ENCODE measurements at places on chromosomes 13 and 19. TPM values are rescaled to one million over a fixed set of nuclear protein-coding genes. Genes with fewer than 3 reads are reported as not detected.

DNA sequence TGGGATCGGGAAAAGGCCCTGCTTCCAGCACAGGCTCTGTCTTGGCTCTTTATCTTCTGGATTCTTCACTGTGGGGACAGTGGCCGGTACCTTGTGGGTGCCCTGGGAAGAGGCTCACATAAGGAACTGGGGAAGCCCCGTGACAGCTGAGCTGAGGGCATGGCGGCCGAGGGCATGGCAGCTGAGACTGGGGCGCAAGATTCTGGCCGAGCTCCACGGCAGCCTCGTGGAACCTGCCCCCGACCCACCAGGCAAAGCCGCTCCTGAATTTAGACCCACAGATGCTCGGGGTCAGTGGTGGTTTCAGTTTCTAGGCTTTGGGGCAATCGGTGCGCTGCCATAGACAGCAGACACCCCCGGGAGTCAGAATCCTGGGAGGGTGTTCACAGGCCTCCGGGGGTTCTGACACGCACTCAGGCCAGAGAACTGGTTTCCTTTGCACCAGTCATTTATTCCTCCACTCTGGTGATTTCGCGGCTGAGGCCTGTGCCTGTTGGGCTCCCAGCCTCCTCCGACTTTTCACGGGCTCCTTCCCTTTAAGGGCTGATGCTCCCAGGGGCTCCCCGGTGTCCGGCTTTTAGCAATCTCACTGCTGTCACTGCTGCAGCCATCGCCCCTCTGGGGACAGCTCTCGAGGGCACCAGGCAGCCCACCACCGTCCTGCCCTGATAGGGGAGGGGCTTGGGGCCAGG, 117.6 kb downstream of the TEX29 start:
- no peak for DNase-seq

DNA sequence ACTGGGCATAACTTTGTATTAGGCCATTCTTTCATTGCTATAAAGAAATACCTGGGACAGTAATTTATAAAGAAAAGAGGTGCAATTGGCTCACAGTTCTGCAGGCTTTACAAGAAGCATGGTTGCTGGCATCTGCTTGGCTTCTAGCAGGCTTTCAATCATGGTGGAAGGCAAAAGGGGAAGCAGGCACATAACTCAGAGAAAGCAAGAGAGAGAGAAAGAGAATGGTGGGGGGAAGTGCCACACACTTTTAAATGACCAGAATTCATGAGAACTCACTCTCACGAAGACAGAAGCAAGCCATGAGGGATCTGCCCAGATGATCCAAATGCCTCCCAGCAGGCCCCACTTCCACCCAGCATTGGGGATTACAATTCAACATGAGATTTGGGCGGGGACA, 179.7 kb downstream of the SPRY2 start:
- DNase-seq: no peak

GRCh38 chr19:23305555-23305954, 55.4 kb upstream of the ZNF724 start:
- DNase-seq: no peak

- DNase-seq: no peak
Measured at GRCh38 chr19:15656467-15656866, 15.8 kb downstream of the CYP4F3 start.

DNA sequence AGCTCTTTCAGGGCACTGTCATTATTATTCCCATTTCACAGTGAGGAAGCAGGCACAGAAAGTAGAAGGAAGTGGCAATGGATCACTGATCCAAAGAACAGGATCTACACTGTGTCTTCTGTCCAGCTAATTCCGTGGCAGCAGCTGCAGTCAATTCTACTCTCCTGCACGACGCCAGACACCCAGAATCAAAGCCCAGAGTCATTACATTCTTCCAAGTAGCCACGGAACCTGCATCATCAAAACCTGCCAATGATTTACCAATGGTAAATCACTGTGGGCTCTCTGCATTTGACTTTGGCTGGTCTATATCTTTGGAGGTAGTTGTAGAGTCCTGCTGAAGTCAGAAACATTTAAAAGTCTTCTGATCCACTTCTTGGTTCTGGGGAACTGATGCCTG, 767.7 kb downstream of the LIG4 start:
- no peak for DNase-seq

DNA sequence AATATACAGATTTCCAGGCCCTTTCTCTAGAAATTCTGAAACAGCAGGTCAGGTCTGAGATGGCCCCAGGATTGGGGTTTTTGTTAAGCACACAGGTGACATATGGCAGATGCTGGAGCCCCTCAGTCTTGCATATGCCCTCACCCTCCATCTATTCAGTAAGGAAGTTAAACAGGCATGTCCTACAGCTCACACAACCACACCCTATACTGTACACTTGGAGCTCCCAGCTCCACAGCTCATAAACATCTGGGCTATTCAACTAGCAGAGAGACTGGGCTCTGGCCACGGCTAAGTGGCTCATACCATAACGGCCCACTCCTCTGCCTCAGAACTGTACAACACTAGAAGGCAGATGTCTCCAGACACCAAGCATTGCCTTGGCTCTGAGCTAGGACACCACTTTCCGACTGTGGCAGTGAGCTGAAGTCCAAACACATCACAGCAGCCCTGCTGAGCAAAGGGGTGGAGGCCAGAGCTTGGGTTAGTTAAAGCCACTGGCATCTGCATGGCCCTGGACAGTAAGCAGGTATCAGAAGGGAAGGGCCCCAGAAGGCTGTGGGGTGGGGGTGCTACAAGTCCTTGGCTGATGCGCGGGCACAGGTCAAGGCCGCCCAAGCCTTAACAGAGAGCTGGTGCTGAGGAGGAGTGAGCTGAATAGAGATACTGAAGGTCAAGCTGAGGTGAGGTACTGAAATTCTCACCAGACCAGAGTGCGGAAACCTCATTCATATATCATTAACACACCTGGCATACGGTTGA, 79.1 kb downstream of the ABCC4 start:
- no peak for DNase-seq

DNA sequence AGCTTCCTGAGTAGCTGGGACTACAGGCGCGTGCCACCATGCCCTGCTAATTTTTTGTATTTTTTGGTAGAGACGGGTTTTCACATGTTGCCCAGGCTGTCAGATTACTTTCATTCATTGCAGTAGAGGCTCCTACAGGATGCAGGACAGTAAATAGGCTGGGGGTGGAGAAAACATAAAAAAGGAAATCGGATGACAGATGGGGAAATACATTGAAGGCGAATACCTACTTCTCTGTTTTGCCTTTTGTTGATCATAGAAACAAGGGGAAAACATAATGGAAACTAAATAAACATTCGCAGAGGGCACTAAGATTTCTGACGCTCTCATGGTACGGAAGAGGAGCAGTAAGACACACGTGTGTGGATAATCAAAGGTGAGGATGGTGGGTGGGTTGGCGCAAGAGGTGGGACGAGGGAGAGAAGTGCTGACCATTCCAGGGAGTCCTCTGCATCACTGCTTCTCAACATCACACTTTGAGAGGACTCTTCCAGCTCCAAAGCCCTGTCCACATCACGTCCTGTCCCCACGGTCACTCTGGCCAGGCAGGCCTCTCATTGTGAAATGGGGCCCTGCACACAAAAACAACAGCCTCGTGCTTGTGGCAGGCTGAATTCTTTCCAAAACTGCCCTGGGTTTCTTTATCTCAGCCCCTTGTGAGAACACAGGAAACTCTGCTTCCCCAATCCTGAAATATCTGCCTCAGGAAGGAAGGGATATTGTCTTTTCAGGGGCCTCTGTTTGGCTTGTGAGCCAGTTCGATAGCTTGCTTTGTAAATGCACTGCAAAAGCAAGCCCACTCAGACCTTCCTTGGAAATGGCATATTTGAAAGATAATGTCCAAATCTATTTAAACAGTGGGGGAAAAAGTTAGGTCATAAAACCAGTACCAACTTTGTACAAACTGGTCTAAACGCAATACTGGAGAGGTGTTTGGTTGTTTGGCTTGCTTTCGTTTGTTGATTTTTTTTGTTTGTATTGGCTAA, 188.5 kb downstream of the FOXO1 start:
- peak; percentile 88 for DNase-seq

- DNase-seq: peak; percentile 51
Measured at GRCh38 chr19:51158474-51159129, 16.5 kb downstream of the SIGLEC7 start.

DNA sequence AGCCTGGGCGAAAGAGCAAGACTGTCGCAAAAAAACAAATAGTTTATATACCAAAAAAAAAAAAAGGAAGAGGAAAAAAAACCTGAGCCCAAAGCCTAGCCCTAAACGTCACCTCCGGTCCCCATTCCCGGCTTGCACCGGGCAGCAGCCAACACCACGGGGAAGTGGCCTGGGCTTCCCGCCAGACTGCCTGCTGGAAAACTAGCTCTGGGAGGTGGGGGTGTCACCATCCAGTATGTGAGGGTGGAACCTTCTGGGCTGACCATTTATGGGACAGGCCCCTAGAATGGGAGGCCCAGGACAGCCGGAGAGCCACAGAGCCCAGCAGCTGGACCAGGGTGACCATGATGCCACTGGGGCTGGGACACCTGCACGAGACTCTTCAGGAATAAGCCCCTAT, 37.3 kb downstream of the IL12RB1 start:
- DNase-seq: peak; percentile 98

DNA sequence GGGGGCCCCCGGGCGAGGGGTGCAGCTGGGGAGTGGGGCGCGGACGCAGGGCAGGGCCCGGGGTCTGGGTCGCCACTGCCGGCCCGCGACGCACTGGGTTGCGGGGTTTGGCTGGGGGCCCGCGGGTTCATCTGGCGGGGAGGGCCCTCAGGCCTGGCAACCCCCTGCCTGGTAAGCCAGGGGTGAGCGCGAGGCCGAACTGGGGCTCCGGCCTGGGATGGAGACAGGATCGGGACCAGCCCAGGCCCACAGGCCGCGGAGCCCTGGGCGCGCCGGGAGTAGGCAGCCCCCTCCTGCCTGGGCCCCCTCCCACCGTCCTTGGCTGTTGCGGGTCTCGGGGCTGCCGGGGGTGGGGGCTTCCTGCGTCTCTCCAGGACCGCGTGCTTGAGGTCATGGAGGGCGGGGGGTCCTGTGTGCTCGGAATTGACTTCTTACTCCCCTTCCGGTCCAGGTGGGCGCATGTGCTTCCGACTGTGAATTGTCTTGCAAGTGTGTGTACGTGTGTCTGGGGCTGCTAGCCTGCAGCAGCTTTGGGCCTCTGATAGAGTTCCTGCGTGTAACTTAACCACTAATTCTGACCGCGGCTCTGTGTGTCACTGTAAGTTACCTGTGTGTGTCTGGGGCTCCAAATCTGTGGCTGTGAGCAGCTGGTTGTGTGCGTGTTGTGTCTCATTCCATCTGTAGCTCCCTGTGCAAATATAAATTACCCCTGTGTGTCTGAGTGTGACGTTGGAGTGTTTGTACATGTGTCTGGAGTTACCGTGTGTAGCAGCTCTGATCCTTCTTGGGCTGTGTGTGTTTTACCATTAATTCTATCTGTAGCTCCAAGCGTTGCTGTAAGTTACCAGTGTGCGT, 751 bp downstream of the GRAMD1A start:
- peak; percentile 33 for DNase-seq

DNA sequence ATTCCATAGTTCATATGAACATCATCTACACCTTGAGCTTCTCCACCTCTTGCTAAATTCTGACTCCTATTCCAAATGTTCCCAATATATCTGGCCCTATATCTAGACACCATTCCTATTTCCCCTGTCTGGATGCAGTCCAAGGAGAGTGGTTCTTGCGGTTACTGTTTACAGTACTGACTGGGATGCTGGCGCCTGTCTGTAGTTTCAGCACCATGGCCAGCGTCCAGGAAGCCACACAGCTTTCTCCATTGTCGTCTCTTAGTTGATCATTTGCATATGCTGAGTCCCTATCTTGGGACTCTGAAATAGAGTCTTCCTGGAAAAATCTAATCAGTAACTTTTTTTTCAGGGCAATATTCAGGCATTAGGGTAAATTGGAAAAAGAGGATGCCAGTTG, 14.9 kb downstream of the LAIR2 start:
- peak; percentile 83 for DNase-seq

DNA sequence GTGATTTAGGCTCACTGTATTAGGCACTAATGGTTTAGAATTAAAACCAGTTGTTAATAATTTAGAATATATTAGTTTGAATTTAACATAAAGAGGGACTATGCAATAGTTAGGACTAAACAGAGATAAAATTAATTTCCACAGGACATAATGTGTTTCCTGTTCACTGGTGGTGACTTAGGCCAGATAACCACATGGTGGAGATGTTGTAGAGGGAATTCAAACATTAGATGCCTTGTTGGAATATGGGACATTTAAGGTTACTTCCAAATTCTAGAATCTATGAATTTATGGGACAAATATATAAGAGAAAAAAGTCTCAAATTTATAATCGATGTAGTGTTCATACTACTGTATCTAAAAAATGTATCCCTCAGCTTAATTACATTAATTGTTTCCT, 615.5 kb upstream of the KLHL1 start:
- no peak for DNase-seq

DNA sequence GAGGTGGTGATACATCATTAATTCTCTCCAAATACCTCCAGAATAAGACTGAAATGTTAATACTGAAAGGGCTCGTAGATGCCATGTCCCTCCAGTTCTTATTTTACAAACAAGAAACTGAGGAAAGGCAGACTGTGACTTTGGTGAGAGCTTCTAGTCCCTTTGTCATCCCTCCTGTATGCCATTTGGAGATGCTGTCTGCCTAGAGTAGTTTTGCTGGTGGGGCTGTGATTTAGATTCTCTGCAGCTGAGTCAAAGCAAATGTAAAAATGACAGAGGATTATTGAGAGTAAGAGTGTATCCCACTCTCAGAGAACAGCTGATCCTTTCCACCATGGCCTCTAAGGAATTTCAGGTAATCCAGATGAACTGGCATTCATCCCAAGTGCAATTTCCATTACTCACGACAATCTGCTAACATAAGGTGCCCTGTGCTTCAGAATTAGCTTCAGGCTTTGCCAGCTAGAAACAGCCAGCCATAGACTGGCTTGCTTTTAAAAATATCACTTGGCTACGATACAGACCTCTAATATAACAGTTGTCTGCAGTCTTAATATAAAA, 16.8 kb downstream of the PABPC3 start:
- no peak for DNase-seq

DNA sequence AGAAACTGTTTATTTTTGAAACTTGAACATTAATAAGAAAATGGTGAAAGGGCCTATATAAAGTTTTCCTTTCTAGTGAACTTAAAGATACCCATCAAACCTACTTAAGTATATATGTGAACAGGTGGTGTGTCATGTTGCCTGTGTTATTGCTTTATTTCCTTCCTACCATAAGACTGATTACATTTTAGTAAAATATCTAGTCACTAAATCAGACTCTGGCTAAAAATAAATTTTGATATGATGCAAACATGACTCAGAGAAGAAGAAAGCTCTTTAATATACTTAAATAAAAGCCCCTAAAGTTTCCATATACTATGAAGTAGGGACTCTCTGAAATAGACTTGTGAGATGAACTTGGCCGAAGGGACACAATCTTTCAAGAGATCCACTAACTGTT, 35.1 kb upstream of the FBXL3 start:
- DNase-seq: peak; percentile 58

GRCh38 chr13:82758044-82758443, 1124.2 kb downstream of the SLITRK1 start:
- peak; percentile 26 for DNase-seq

Gene ZNF761
- 5.7 TPM for total RNA-seq

Gene TGFBR3L
- total RNA-seq: not detected

Gene RFXANK
- total RNA-seq: 69.5 TPM

Gene MRPL4
- 12.9 TPM for total RNA-seq

Gene ATP4A
- not detected for total RNA-seq

Gene LIM2
- total RNA-seq: not detected
